IMR-90 (cell line): ENCODE measurements at places on chromosomes 12 and 14. TPM values are rescaled to one million over a fixed set of nuclear protein-coding genes. Genes with fewer than 3 reads are reported as not detected.

VDR gene
- 8.5 and 10.8 TPM in 2 replicates for polyA plus RNA-seq

APOF gene
- not detected in 2 replicates for polyA plus RNA-seq

PIANP gene
- 5.4 and 6.8 TPM in 2 replicates for polyA plus RNA-seq

RBM25 gene
- polyA plus RNA-seq: 26.6 and 32.9 TPM in 2 replicates

TCHP gene
- polyA plus RNA-seq: 10.9 and 13.4 TPM in 2 replicates

PLEKHG7 gene
- polyA plus RNA-seq: not detected in 2 replicates

SCAF11 gene
- 32.0 and 33.9 TPM in 2 replicates for polyA plus RNA-seq

ARMH4 gene
- polyA plus RNA-seq: 4.1 and 4.6 TPM in 2 replicates

DNA sequence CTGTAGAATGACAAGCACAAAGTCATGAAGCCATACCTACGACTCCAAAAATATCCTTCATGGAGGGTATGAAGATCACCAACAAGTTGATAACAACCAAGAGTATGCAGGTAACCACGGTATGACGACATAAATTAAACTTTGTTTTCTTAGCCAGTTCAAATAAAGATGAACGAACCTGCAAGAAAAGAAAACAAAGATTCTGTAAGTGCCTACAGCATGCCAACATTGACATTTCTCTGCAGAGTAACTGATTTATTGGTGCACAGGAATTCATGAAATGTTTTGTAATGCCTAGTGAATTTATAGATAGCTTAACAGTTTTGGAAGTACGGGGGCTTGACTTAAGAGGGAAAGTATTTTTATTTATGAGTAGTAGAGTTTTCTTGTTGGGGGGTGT is 71.0 kb downstream of the SLC38A1 start:
- DNase-seq: no peak

- DNase-seq: no peak
Measured at GRCh38 chr12:4802841-4803240, 82.6 kb downstream of the GALNT8 start.

DNA sequence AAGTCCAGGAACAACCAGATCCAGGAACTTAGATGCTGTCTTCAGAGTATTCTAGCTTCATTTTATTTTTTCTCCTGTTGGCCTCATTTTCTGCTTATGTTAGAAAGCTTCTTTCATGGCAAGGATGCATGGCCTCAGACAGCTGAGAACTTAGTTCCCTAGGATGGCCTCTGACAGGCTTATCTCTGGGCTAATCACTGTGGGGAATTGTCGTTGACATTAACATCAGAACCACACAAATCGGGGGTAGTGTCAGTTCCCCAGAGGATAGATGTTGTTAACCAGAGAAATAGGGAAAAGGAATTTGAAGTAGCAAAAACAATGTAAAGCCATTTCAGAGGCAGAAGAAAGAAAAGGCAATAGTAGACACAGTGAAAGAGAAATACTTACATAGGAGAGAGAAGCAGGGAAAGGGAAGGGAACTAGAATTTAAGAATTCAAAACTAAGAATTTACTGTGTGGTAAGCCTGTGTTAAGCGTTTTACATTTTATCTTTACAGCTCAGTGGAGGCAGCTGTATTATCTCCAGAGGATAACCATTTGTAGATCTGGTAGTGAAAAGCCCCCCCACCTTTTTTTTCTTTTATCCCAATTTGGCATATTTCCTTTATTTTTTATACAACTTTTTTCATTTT is 21.8 kb downstream of the FUT8 start:
- DNase-seq: no peak

DNA sequence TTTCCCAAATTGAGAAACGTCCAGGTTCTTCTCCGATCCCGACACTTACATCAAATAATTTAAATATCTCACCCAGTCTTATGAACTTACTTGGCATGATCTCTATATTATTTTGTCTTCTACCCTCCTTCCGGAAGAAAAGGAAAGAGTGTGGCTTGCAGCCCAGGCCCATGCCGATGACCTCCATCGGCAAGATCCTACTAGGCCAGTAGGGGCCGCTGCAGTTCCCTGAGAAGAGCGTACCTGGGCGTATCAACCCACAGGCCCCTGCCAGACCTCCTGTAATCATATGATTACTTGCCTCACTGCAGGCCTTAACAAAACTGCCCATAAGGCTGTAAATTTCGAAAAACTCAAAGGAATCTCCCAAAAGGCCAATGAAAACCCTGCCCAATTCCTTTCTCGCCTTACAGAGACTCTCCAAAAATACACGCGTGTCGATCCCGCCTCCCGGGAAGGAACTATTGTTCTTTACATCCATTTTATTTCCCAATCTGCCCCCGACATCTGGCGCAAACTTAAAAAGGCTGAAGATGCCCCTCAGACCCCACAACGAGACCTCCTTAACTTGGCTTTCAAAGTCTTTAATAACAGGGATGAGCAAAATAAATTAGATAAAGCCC is 69.6 kb downstream of the MOK start:
- DNase-seq: peak; percentile 89

DNA sequence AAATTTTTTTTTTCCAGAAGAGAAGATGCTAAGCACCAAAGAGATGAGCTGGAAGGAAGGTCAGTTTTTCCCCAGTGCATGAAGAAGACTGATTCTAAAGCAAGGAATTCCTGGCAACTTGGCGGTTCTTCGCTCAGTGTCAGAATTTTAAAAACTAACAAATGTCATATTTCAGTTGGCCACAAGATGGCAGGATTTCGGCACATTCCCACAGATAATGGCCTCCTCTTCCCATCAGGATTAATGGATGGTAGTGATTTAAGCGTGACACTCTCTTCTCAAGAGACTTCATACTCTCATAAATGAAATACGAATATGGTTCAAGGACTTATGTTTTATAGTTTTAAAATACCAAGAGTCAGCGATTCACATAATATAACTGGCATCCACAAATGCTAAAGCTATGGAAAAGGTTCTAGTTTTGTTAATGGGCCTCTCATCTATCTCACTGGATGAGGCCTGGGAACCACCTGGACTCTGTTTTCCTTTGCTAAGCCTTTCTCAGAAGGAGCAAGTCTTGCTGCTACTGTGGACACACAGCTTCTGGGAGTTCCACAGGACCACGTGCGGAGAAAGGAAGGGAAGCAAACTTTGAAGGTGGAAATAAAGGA is 46.1 kb upstream of the PTPRO start:
- peak; percentile 29 for DNase-seq

DNA sequence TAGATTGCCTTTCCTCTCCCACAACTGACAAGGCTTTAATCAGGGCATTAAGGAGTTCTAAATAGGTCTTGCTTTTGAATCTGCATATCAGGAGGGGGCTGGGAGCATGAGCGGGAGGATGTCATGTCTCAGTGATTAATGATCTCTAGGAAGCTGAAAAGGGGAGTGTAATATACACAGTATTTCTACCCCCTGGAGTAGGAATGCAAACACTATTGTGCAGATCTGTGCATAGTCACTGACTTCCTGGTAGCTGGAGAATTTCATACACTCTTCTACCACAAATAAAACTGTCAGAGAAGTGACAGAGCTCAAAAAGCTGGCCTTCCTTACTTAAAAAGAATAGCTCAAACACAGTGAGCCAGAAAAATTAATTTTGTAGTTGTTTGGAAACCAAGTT is 65.8 kb downstream of the RIC8B start:
- DNase-seq: peak; percentile 64

DNA sequence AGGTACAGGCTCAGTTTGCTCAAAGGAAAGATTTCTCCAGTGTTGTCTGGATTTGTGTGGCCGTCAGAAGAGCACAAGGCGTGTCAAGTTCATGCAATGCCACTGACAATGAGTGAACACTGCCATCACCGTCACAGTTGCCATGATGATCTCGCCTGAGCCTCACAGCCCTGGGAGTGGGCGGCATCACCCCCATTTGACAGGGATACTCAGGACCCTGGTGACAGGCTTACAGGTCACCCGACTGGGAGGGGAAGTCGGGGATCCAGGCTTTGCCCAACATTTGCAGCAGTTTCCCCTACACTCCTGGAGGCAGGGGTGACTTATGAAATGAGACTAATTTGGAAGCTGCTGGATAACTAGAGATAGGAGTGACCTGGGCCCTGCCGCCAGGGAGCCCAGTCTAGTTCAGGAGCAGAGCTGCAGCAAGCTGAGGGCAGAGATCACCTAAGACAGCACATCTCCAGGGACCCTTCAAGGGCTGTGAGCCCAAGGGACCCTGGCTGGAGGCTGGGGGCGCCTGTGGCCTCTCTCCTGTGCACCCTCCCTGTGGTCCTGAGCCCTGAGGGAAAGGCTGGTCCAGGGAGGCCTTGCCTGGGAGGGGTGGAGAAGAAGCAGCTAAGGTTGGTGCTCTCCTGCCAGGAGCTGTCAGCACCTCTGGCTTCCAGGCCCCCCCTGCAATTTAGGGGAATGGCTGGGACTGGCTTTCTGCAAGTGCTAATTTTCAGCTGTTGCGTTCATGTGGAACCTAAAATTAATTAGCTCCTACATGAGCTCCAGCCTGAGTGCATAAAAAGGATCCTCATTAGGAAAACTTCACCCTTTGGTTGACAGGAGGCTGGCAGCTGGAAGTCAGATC is 32.4 kb upstream of the BEGAIN start:
- DNase-seq: no peak

DNA sequence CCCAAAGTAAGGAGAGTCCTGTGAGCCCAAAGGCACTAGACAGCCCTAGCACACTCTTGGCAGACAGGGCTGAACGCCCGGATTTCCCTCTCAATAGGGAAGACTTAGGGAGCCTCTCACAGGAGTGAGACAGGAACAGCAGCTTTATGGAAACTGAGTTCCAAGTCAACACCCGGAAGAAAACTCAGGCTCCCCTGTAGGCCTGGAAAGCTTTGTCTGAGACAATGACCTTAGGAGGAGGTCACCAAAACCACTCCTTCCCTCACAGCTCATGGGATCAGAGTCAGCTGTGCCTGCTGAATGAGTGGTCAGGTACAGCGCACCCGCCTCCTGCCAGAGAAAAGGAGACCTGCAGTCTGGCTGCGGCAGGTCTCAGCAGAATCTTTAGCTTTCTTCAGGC is 229.5 kb downstream of the CACNA1C start:
- no peak for DNase-seq

- peak; percentile 8 for DNase-seq
Measured at GRCh38 chr12:16939871-16940306, 333.9 kb upstream of the LMO3 start.

DNA sequence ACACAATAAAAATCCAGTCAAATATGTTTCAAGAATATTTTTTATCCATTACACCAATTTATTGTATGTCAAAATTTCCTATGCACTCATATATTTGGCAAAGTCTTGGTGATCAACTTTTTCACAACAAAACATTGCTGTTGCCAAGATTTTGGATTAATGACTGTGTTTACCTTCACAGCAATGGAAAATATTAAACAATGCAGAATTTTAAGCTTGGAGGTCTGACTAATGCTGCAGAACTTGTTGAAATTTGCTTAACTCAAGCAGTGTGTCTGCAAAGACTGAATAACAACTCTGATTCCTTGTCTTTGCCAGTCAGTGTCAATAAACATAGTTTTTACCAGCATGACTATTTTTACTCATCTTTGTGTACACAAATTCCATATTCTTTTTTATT is 336.4 kb downstream of the CCER1 start:
- peak; percentile 16 for DNase-seq

- no peak for DNase-seq
Measured at GRCh38 chr12:79834712-79835376, 100.1 kb downstream of the PPP1R12A start.

GRCh38 chr14:100587763-100588411 is 670 bp upstream of the BEGAIN start:
- no peak for DNase-seq

- DNase-seq: no peak
Measured at GRCh38 chr14:32696325-32697091, 242.2 kb upstream of the NPAS3 start.

GRCh38 chr12:62438098-62438692 is 28.4 kb upstream of the MON2 start:
- peak; percentile 53 for DNase-seq

GRCh38 chr12:31431721-31432240 is 105.8 kb upstream of the SINHCAF start:
- DNase-seq: peak; percentile 71

- DNase-seq: peak; percentile 64
Measured at GRCh38 chr12:96578526-96579125, 89.2 kb downstream of the CFAP54 start.

GRCh38 chr12:26976687-26977086 is 37.5 kb downstream of the TM7SF3 start:
- DNase-seq: no peak

DNA sequence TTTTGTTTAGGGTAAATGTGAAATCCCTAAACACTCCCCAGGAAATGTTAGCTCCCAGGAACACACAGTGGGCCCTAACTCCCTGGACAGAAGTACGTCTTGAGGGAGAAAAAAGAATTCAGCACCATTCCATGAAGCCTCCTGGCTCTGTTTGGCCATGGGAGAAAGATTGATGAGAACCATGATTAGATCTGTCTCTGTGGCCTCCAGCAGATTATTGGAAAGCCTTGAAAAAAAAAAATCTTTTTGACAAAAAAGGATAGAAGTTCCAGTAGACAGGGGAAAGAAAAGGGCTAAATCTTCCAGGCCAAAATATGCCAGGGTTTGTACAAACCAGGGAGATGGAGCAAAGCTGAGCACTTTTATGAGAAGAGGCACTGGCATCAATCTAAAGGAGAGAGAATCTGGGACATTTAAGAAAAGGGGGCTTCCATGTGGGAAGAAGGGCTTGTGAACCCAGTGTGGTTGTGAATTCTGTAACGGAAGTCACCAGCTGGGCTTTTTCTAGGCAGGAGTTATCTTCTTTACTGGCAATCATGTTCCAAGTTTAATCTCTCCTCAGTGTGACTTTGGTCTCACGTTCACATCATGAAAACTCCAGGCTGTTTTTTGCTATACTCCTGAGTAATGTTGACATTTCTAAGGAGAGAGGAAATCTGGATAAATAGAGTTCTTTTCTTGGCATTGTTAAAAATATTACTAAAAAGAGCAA is 426.7 kb downstream of the RAD51B start:
- DNase-seq: no peak

DNA sequence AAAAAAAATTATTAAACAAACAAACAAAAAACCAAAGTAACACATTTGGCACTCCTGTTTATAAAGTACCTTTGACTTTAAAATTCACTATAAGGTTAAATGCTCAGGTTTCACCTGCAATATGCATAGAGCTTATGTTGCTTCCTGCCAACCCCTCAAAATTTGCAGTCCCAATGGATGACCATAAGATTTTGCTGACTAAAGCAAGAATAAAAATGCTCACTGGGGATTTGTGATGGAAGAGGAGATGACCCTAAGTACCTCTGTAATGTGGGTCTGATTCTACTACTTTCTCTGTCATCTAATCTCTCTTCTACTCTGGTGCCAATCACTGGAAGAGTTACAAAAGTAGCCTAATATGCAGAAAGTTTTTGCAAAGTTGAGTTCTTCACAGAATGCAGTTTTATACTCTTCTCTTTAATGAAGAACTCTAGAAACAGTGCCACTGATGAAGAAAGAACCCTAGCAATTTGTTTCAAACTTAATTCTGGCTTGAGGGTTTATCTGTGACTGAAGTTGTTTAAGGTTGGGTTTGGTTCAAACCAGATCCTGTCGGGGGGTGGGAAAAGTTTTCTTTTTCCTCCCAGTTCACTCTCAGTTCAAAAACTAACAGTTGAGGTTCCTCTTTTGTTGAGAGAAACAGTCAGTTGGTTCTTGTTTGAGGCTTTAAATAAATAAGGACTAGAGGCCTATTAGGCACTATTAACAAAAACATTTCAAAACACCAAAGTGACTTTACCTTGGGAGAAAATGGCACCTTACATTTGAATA is 10.9 kb downstream of the WASHC3 start:
- no peak for DNase-seq

GRCh38 chr12:108495054-108495453 is 20.0 kb upstream of the FICD start:
- DNase-seq: peak; percentile 12

GRCh38 chr14:22313172-22313801 is 275.7 kb downstream of the DAD1 start:
- peak; percentile 70 for DNase-seq

- DNase-seq: peak; percentile 78
Measured at GRCh38 chr12:121958541-121959240, 40.3 kb downstream of the CFAP251 start.
